ENCODE measurements at places on chromosomes 2 and 18.

- DNase-seq: no peak
Measured at GRCh38 chr18:8329186-8329771, 280.0 kb upstream of the RAB12 start.

- DNase-seq: peak; percentile 18
Measured at GRCh38 chr2:54524226-54524991, 68.3 kb downstream of the SPTBN1 start.

GRCh38 chr18:61618816-61619215 lies 274.0 kb downstream of the RNF152 start:
- DNase-seq: no peak

GRCh38 chr2:173216051-173216450 lies 138.6 kb upstream of the CDCA7 start:
- no peak for DNase-seq

DNA sequence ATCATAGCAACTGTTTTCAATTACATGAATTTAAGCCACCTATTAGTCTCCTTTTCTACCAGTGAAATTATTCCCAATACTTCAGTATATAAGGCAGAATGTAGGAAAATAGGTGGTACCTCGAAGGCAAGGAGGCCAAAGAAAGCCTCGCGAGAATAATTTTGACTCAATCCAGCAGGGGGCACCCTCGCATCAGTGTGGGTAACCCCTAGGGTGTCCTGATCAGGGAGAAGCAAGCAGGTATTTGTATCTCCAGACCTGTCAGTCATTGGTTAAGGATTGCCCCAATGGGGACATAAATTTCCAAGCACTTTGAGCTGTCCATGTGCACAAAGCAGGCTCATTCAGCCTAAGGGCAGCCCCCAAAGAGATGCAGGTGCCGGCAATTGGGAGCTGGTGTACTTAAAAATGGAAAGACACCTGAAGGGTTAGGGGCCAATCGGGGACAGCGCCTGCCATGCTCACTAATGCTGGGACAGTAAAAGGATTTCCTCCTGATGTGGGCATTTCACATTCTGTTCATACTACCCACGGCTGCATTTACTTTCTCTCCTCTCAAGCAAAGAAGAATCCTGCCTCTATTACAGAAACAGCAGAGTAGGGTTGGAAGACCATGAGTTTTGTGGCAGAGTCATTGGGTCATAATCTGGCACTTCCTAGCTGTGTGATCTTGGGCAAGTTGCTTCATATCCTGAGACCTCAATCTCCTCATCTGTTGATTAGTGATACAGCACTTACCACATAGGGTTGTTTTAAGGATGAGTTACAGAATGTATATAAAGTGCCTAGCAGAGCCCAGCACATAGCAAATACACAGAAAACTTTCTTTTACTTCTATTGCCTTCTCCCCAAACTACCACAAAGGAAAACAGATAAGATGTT lies 136.1 kb downstream of the ICOS start:
- DNase-seq: no peak

GRCh38 chr2:101082998-101083397 lies 68.2 kb downstream of the TBC1D8 start:
- DNase-seq: no peak
